ENCODE measurements at places on chromosomes 6 and 20. TPM values are rescaled to one million over a fixed set of nuclear protein-coding genes. Genes with fewer than 3 reads are reported as not detected.
A peak's percentile ranks its signal among the peaks of the same experiment; 100 is the strongest.

DNA sequence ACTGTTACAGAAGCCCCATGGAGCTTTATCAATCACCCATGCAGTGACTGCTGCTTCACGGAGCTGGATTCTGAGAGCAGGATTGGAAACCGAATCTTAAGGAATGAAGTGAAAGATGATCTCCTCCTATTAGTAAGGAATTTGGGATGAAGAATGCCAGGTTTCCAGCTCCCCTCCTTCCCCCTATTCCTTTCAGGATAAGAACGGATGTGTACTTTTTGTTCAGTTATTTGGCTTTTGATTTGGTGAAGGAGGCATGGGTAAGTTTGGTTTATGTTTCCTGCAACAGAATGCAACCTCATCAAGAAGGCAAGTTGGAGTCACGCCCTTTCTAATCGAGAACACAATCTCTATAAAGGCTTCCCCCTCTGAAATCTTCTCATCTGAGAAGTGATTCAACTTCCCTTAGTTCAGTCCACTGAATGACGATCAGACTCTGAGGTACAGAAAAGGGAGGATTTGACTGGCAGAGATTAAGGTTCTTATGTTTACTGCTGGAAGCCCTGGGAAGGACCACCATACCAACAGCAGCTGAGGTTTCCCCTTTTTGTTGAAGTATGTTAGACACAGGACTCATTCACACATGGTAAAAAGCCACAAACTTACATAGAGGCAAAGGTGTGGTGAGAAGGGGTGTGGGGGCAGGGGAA lies 5.5 kb downstream of the ELMO2 start:
- DNase-seq: no peak

DNA sequence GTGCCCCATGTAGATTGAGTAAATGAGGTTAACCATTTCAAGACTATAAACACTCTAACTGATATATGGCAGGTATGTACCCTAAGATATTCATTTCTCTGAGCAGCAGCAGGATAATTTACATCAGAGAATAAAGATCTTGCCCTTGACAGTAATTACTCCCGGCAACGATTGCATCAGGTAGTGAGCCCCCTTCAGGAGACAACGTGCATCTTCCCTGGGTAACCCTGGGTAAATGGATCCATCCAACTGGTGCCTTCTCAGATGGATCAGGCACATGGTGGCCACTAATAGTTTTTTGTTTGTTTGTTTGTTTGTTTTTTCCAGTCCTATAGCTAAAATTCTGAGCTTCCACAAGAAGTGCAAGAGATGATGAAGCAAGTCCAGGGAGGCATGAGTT lies 469.4 kb upstream of the SLC35B3 start:
- no peak for DNase-seq

GRCh38 chr6:132623106-132623845 lies 799 bp downstream of the TAAR2 start:
- DNase-seq: no peak

DNA sequence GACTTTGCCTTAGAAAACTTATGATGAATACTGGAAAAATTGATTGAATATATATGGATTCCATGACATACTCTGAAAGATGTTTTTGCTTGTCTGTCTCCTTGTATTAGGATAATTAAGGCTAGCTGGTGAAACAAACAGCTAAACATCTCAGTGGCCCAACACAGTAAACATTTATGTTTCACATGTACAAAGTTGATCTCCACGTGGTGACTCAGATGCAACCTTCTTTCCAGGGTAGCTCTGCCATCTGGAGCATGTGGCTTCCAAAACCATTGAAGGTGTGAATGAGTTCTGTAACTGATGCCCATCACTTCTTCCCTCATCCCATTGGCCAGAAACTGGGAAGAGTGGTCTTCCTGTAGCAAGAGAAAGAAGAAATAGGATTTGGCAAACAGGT lies 196.3 kb downstream of the TSHZ2 start:
- no peak for DNase-seq

DNA sequence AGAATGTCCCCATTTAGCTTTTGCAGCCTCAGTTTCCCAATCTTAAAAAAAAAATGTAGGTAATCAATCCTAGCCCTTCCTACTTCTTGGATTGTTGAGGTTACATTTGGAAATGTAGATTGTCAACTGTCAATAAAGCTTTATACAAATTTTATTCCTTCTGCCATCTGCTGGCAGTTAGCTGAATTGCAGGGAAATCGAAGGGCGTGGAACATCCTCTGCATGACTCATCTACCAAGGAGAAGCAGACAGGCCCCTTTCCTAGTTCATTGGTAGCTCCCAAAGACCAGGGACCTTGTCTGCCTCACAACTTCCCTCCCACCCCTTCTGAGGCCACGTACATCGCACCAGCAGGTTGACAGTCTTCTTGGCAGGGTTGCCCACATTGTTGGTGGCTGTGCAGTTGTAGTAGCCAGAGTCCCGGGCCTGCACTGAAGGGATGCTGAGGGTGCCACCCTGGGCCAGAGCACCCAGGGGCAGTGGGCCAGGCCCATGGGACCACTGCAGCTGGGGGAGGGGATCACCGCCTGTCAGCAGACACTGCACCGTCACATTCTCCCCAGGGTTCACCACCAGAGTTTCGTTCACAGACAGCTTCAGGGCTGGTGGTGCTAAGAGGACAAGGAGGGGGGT lies 43.6 kb downstream of the MDGA1 start:
- no peak for DNase-seq

- no peak for DNase-seq
Measured at GRCh38 chr6:163955096-163955495, 540.6 kb downstream of the QKI start.

GRCh38 chr20:16808796-16809195 lies 60.6 kb downstream of the OTOR start:
- DNase-seq: no peak

GRCh38 chr6:45741437-45742171 lies 274.1 kb downstream of the CLIC5 start:
- DNase-seq: no peak

GRCh38 chr6:167567142-167568033 lies 242.5 kb downstream of the TTLL2 start:
- no peak for DNase-seq

DNA sequence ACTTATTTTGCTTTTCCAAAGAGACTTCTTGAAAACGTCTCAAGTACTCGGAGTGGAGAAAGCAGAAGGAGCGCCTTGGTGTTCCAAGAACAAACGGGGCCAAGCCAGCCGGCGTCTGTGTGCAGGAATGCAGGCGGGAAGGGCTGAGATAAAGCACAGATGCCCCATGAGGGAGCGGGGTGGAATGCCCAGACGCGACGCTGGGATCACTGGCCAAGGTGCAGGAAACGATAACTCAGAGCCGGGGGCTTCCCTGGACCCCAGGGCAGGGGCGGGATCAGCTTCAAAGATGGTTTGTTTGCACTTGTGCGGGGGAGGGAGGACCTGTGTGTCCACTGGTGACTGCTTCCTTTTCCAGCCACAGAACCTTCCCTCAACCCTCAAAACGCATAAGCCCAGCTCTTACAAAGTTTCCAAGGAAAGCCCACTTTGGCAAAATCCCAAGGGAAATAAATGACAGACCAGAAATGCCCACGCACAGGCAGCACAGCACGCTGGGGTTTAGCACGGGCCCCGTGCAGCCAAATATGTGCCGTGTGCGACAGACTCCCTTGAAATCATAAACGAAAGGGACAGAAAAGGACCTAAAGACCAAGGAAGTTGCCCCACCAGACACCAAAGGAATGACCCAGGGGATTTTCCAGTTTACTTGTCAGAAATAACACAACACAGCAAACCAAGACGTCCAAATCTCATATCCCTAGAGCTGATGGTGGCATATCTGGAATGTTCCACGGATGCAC lies 113.9 kb downstream of the NFATC2 start:
- DNase-seq: peak; percentile 46

The HRH3 gene
- polyA plus RNA-seq: 0.02 TPM

The DNAH8 gene
- polyA plus RNA-seq: not detected

The KIF25 gene
- polyA plus RNA-seq: 0.23 TPM

The IRF4 gene
- polyA plus RNA-seq: 0.05 TPM

The MAP7 gene
- 10.7 TPM for polyA plus RNA-seq

The NKX2-4 gene
- not detected for polyA plus RNA-seq

The PHACTR1 gene
- 1.4 TPM for polyA plus RNA-seq
